ENCODE measurements at places on chromosomes 5 and 9.

DNA sequence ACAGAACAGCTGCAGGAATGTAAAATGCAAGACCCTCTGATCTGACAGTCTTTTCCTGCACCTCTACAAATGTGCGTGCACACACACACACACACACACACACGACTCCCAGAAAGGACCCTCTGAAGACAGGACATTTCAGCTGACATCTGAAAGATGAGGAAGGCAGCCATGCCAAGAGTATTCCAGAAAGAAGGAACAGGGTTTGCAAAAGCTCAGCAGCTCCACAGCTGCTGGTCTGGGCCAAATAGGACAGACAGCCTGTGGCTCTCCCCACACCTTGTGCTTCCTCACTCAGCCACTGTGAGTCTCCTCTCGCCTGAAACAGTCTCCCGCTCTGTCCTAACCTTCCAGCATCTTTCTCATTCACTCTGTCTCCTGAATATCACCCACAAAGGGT is 189.0 kb downstream of the PALM2AKAP2 start:
- DNase-seq: peak; percentile 40

DNA sequence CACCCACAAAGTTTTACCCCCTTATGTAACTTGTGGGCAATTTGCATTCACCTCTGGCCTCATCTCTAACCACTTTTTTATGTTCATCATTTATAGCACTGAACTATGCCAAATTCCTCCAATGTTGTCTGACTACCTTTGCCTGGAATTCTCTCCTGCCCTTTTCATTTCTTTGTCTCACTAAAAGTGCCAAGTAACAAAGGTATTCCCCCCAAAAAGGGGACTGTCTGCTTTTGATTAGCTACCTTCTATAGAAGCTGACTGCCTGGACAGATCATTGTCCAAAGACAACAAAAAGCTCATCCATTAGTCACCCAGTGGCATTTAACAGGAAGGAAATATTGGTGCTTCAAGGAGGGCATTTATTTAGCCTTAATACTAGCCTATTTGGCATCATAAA is 189.9 kb upstream of the VCAN start:
- DNase-seq: no peak

DNA sequence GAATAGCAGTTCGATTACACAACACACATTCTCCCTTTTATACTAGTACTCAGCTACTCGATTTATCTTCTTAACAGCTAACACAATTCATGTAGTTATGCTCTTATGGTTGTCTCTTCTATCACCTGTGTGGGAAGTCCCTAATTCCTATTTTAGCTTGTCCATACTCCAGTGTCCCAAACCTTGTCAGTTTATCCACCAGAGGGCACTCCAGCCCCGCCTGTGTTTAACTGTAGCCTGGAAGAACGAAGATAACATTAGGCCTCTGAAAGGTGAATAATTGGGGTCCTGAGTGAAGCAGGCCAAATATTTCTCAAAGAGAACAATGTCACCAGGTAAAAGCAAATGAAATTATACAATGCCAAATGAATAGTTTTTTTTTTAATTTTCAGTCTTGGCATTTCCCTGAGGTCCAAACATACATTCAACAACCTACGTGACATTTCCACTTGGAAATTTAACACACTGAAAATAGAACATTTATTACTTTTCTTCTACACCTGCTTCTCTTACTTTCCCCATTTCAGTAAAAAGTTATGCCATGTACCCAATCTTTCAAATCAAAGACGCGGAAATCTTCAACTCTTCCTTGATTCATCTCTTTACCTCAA is 560.7 kb downstream of the HTR1A start:
- DNase-seq: peak; percentile 84

GRCh38 chr9:88628114-88628513 is 93.1 kb downstream of the NXNL2 start:
- DNase-seq: no peak

DNA sequence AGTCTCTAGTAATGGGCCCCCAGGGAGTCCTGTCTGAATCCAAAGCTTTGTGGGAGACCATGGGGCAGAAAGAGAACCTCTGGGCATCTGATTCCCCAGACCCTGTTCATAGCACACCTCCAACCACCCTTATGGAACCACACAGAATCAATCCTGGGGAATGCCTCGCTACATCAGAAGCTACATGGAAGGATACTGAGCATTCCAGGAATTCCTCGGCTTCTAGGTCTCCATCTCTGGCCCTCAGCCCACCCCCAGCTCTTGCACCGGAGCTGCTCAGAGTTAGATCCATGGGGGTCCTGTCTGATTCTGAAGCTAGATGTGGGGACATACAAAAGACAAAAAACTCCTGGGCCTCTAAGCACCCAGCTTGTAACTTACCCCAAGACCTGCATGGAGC is 28.4 kb downstream of the VCP start:
- no peak for DNase-seq

DNA sequence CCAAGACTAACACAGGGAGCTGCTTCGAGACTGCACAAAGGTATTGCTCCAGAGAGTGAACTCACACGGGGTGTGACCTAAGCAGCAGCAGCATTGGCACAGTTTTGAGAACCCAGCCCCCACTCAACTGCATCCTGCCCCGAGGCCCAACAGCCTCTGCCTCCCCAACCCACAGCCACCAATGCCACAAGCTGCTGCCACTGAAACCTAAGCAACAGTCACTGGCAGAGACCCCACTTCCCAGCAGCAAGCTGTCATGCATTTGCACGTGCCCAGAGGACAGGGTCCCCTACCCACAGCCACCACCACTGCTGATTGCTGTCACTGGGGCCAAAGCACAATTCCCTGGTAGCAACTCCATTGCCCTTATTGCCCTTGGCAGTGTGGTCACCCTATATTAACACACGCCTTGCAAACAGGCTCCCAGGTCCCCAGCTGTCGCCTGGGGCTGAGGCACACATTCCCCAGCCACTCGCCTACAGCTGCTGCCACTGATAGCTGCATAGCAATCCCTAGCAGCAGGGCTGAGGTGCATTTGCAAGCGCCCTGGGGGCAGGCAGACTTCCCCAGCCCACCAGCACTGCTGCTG is 141.0 kb downstream of the AGTPBP1 start:
- peak; percentile 18 for DNase-seq

DNA sequence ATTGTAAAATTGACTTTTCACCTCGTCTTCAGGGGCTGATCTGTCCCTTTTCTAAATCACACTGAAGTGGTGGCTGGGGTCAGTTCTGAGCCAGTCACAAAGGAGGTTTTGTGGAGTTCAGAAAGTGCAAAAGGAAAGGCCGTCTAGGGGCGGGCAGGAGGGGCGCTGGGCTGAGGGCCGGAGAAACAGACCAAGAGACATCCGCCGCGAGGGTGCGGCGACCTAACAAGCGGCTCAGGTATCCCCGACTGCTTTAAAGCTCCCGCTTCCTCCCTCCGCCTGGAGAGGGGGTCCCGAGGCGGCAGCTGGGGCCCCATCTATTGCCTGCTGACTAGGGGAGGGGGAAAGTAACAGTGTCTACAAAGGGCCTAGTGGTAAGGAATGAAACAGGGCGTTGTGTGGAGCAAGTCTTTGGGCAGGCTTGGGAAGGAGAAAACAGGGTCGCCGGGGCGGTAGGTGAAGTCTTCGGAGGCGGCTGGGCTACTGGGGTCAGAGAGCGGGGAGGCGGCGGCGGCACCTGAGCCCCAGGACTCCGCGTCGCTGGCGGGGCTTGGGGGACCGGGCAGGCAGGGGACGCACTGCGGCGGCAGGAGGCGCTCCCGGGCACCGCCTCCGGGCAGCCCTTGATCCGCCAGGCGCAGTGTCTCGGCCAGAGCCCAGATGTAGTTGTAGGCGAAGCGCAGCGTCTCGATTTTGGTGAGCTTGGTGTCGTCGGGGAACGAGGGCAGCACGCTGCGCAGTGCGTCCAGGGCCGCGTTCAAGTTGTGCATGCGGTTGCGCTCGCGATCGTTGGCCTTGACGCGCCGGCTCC is 950 bp downstream of the NEUROG1 start:
- DNase-seq: peak; percentile 45

- DNase-seq: no peak
Measured at GRCh38 chr5:124901081-124901480, 154.6 kb upstream of the ZNF608 start.

DNA sequence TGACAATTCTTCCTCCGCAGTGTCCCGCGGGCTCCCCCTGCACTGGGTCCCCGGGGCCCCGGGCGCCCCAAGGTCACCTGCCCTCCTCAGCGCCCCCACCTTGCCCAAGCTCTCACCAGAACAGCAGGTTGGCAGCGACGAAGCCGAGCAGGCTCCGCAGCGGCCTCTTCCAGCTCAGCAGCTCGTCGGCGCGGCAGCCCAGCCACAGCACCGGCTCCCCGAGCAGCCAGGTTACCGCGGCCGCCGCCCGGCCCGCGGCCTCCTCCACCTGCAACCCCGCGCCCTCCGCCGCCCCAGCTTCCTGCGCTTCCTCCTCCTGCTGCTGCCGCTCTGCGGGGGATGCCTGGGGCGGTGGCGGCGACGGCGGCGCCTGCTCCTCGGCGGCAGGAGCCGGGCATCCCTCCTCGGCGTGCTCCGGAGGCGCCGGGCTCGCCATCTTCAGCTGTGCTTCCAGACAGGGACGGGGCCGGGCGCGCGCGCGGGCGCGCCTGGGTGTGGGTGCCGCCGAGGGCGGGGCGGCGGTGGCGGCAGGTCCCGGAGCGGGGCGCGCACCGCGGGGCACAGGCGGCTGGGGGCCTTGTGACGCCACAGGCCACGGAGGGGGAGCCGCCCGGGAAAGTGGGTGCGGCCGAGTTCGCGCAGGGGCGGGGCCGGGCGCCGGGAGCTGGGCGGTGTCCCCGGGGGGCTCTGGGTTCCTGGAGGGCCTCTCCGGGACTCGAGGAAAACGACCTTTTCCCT is at the start of gene RETREG1:
RETREG1 (minus strand) TSS at position 462 of the 738 bp plus-strand sequence; CDS start at position 436, 26 bp downstream.
- peak; percentile 75 for DNase-seq

GRCh38 chr5:135153661-135154060 is 119.6 kb upstream of the PITX1 start:
- DNase-seq: no peak

DNA sequence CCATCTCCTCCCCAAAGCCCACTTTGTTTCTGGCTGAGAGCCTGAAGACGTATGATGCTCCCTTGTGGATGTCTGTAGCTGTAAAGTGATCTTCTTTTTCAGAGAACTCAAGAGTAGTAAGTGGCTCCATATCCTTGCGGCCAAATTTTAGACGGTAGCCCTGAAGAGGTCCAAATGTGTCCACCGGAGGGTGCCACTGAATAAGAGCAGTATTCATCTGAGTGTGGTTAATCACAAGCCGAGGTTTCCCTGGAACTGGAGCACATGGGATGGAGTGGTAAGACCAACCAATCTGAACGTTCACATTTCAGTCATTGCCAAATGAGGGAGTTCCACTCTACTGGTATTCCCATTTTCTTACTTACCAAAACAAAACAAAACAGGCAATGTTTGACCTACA is 686.5 kb upstream of the DMAC1 start:
- peak; percentile 32 for DNase-seq

GRCh38 chr5:174119468-174119881 is 74.0 kb downstream of the NSG2 start:
- peak; percentile 58 for DNase-seq

- DNase-seq: no peak
Measured at GRCh38 chr9:69058101-69058500, 22.5 kb downstream of the FXN start.

GRCh38 chr5:163915481-163915961 is 410.1 kb downstream of the MAT2B start:
- peak; percentile 39 for DNase-seq

DNA sequence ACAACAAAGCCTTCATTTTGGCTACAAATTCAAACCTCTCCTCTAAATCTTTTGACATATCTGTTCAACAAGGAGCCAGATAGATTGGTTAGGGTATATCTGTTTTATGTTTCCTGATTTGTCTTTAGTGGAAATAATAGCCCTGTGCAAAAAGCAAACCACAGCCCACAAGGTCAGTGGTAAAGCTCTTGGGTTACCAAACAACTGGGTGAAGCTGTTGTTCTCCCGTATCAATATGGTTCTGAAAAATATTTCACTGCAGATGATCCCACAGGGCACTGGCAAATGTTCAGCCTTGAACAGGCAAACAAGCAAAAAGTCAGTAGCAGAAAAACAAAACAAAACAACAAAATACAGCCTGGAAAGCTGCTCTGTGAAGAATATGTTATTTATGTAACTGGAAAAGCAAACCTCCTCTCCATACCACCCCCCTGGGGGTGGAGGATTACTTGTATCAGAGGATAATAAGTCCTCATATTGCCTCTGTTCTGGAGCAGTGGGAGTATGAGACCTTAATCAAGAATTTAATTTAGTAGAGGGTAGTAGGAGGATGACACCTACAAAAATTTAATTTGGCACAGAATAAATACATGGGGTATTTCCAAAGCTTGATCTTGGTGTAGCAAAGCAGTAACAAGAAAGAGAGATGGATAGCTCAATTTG is 20.8 kb upstream of the PTBP3 start:
- DNase-seq: no peak

- DNase-seq: no peak
Measured at GRCh38 chr9:17624571-17624970, 45.7 kb downstream of the SH3GL2 start.

GRCh38 chr9:76677481-76678055 is 86.7 kb upstream of the PCA3 start:
- DNase-seq: no peak

DNA sequence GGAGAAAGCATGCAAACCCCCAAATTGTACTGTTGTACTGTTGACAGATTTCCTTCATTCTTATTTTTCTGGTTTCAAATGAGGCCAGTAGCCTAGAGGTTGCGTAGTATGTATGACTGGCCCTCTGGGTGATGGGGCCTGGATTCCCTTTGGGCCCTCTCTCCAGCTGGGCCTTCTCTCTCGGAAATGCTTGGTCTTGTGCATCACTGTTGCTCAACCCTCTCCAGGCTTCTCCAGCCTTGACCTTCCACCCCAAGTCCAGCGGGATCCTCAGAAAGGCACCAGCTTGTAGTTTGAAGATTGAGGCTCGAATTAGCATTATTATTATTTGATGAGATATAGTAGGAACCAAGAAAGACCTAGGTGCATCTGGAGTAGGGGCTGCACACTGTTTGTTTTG is 87.0 kb downstream of the ANGPTL2 start:
- no peak for DNase-seq

- DNase-seq: peak; percentile 71
Measured at GRCh38 chr9:79572608-79573411, 1.0 kb downstream of the TLE4 start.

GRCh38 chr9:130963337-130963908 is 24.4 kb upstream of the FIBCD1 start:
- DNase-seq: no peak

- no peak for DNase-seq
Measured at GRCh38 chr5:168360521-168361285, 69.3 kb downstream of the WWC1 start.

- DNase-seq: no peak
Measured at GRCh38 chr5:96227957-96228356, 205.1 kb downstream of the PCSK1 start.

DNA sequence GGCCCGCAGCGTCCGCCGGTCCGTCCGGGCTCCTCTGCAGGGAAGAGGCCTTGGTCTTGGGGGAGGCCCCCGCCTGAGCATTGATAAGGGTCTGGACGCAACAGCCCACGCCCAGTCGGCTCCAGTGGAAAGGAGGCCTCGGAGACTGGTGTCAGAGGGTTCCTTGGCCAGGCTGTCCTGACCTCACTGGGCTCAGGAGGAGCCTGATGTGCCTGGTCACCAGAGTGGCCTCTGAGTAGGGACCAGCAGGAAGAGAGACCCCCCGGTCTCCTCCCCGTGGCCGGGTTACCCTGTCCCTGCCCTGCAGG is 13.2 kb downstream of the LMX1B start:
- DNase-seq: no peak

Measured in eye (tissue), 1 donor.